Colonic mucosa (tissue), 4 donors: ENCODE measurements at places on chromosomes 7 and 10.
A peak's percentile ranks its signal among the peaks of the same experiment; 100 is the strongest.

DNA sequence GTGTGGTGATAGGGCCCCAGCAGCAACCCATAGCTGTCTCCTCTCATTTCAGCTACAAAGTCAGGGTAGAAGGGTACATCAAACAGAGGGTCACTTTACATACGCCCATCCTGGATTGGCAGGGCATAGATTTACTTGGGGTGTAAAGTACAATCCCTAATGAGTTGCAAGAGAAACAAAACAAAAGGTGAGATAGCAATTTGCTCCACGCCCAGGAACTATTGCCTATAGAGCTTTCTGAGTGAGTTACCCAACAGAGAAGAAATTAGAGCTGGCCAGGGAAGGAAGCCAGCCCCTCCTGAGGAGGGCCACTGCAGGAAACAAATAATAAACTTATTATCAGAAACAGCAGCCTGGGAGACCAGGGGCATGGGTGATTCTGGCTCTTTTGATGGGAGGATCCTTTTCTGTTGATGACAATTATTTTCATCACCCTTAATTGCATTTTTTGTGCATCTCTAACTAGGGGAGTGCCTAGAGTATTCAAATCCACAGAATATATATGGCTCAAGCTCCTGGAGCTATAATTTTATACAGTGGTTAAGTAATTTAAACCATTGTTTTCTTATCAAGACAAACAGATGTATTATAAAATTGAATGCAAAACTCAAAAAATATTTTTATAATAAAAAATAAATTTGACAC lies 47.4 kb downstream of the SLC26A5 start:
- DNase-seq, result no peak
- no peaks in the 10 kb centered on the region for H3K4me1 ChIP-seq
- no peak overlapping the region for H3K4me3 ChIP-seq
- no peaks in the 10 kb centered on the region for H3K27me3 ChIP-seq

- H3K27ac ChIP-seq, result no peak overlapping the region
- H3K36me3 ChIP-seq, result no peaks in the 10 kb centered on the region
- no peaks in the 10 kb centered on the region for H3K27me3 ChIP-seq
These were observed 304.8 kb downstream of the GFRA1 start for GRCh38 chr10:115968236-115968635.

GRCh38 chr7:2938514-2939192 lies 94.5 kb upstream of the GNA12 start:
- no peaks in the 10 kb centered on the region for H3K27me3 ChIP-seq
- no peak overlapping the region for H3K27ac ChIP-seq
- no peak for DNase-seq
- no peak overlapping the region for H3K4me3 ChIP-seq
- H3K4me1 ChIP-seq, result no peaks in the 10 kb centered on the region

- DNase-seq, result no peak
- no peaks in the 10 kb centered on the region for H3K27me3 ChIP-seq
- H3K36me3 ChIP-seq, result no peaks in the 10 kb centered on the region
- no peak overlapping the region for H3K27ac ChIP-seq
These were observed 221.6 kb downstream of the RNLS start for GRCh38 chr10:88361494-88361893.

DNA sequence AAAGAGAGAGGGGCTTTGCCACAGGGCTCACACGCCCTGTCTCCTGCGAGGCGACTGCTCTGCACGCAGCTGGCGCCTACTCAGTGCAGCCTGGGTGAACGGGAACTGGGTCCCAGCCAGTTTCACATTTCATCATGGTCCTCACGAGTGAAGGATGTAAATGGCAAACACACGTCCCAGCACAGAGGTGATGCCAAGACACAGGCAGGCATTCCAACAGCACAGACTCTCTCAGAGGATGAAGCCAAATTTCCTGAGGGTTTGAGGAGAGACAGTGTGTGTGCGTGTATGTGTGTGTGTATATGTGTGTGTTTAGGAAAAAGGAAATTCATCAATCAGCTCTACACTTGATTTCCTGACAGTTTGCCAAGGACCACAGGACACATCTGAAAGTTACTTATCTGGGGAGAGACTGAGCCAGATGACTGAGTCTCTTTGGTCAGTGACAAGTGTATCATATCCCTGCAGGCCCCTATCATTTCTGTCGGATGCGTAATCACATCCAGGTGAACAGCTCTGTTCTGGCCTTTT lies 53.9 kb downstream of the CHST15 start:
- H3K4me1 ChIP-seq, result no peaks in the 10 kb centered on the region
- H3K36me3 ChIP-seq, result no peaks in the 10 kb centered on the region
- no peaks in the 10 kb centered on the region for H3K27me3 ChIP-seq
- no peak overlapping the region for H3K27ac ChIP-seq
- DNase-seq, result no peak

- H3K36me3 ChIP-seq, result no peaks in the 10 kb centered on the region
- H3K4me3 ChIP-seq, result no peak overlapping the region
- H3K27me3 ChIP-seq, result no peaks in the 10 kb centered on the region
- no peak overlapping the region for H3K27ac ChIP-seq
- DNase-seq, result no peak
These were observed 194.1 kb downstream of the FANK1 start for GRCh38 chr10:126090443-126090842.

DNA sequence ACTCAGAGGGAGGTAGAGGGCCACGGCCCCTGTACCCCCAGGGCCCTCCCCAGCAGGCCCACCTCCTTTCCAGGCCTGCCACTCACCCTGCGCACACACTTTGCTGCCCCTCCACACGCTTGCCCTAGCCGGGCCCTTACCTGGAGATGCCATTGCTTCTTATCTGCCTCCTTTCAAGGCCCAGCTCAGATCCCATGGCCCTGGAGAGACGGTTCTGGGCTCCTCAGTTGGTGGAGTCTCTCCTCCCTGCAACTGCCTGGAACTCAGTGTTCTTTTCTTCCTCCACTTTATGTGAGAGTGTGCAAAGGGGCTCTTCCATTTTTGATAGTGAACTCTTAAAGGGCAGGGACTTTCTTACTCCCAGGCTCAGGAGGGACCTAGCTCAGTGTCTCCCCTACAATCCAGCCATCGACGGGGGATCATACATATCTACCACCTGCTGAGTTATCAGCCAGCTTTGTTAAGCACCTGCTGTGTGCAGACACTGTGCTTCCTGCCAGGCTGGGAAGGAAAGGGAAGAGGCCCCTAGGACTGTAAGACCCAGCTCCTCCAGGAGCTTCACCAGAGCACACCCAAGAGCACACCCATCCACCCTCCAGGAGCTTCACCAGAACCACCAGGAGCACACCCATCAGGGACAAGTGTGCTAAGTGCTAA lies 89.3 kb upstream of the MACROH2A2 start:
- peak; percentile 10 for DNase-seq
- no peaks in the 10 kb centered on the region for H3K36me3 ChIP-seq
- no peak overlapping the region for H3K27ac ChIP-seq

DNA sequence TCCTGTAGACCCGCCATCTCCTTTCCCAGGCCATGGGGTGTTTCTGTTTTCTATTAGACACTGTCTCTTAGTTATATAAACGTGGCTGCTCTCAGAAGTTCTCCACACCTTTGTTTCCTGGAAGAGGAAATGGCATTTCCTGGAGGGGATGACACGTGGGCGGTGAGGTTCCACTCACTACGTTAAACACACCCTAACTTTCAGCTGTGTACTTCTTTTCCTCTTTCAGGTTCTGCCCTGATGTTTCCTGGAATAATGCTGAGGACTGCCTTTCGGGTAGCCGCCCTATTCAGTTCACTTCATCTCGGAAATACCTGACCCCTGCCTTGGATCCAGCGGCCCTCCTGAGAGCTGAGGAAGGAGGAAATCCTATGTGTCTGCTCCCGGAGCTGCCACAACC lies 3.4 kb upstream of the PRKCQ start:
- no peak for DNase-seq
- no peak overlapping the region for H3K4me3 ChIP-seq
- no peak overlapping the region for H3K27ac ChIP-seq
- H3K36me3 ChIP-seq, result no peaks in the 10 kb centered on the region
- H3K27me3 ChIP-seq, result no peaks in the 10 kb centered on the region
- no peaks in the 10 kb centered on the region for H3K4me1 ChIP-seq

DNA sequence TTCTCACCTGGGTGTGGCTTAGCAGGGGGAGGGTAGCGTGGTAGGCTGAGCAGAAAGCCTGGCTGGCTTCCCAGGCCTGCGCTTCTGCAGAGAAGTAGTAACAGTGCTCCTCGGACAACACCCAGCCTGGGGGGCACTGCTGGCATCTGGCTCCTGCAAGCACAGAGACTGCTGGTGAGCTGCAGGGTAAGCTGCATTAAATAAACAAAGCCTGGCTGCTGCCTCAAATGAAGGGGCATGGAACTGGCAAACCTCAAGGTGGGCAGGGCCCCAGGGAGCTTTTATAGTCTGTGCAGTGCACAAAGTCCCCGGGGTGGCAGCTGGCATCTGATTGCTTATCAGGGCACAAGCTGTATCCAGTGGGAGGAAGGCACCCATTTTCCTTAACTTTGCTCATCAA lies 3.9 kb downstream of the KLRG2 start:
- H3K4me1 ChIP-seq, result peaks cover 6% of the 10 kb centered on the region
- peak; percentile 66 for DNase-seq
- peaks cover 24% of the 10 kb centered on the region for H3K27me3 ChIP-seq
- no peak overlapping the region for H3K4me3 ChIP-seq

GRCh38 chr7:22447008-22447407 lies 53.0 kb downstream of the STEAP1B start:
- H3K4me3 ChIP-seq, result no peak overlapping the region
- H3K4me1 ChIP-seq, result peaks cover 15% of the 10 kb centered on the region
- H3K36me3 ChIP-seq, result no peaks in the 10 kb centered on the region
- no peak overlapping the region for H3K27ac ChIP-seq
- no peaks in the 10 kb centered on the region for H3K27me3 ChIP-seq

- DNase-seq, result no peak
- no peaks in the 10 kb centered on the region for H3K27me3 ChIP-seq
- H3K27ac ChIP-seq, result no peak overlapping the region
- H3K36me3 ChIP-seq, result no peaks in the 10 kb centered on the region
These were observed 171.8 kb downstream of the MLLT10 start for GRCh38 chr10:21705828-21706176.

GRCh38 chr7:66930341-66930740 lies 9.3 kb downstream of the TMEM248 start:
- H3K27me3 ChIP-seq, result no peaks in the 10 kb centered on the region
- no peak overlapping the region for H3K27ac ChIP-seq
- no peaks in the 10 kb centered on the region for H3K36me3 ChIP-seq
- H3K4me3 ChIP-seq, result no peak overlapping the region
- no peak for DNase-seq

- no peaks in the 10 kb centered on the region for H3K36me3 ChIP-seq
- H3K4me3 ChIP-seq, result no peak overlapping the region
- H3K4me1 ChIP-seq, result no peaks in the 10 kb centered on the region
- no peak for DNase-seq
These were observed 574.6 kb upstream of the GALNT17 start for GRCh38 chr7:70557338-70557737.

DNA sequence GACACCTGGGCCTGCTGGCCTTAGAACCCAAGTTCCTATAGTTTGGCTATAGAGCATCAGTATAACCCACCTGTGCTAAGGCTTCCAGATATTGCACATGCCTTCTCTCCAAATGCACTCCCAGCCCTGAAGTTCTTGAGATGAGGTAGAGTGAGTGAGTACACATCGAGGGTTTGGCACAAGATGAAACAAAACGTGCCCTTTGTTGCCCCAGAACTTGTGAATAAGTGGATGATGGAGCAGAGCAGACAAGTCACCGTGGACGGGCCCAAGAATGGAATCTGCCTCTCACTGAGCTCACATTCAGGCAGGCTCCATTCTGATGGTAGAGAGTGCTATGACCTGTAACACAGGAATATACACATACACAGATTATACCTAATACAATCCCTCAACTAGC lies 73.0 kb upstream of the STK17A start:
- H3K4me3 ChIP-seq, result no peak overlapping the region
- DNase-seq, result no peak
- no peaks in the 10 kb centered on the region for H3K4me1 ChIP-seq
- no peaks in the 10 kb centered on the region for H3K36me3 ChIP-seq
- H3K27me3 ChIP-seq, result no peaks in the 10 kb centered on the region
- no peak overlapping the region for H3K27ac ChIP-seq

DNA sequence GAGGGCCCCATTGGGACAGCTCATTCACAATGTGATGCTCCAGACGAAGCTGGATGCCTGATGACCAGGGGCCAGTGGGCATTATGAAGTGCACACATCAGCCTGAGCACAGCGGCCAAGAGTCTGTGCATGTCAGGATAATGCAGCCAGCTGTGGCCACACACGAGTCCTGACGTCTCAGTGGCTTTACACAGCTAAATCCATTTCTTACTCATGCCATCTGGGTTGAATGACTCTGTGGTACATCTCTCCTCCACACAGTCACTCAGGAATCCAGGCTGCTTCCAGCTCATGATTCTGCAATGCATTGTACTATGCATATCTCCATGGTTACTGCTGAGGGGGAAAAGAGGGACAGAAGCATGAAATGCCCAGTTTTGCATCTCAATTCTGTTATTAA lies 123.6 kb downstream of the PRLHR start:
- no peak for DNase-seq
- H3K4me3 ChIP-seq, result no peak overlapping the region
- H3K27me3 ChIP-seq, result no peaks in the 10 kb centered on the region
- no peaks in the 10 kb centered on the region for H3K4me1 ChIP-seq
- H3K27ac ChIP-seq, result no peak overlapping the region

GRCh38 chr7:149409895-149410294 lies 51.0 kb downstream of the ZNF777 start:
- H3K4me1 ChIP-seq, result no peaks in the 10 kb centered on the region
- no peak overlapping the region for H3K4me3 ChIP-seq
- no peaks in the 10 kb centered on the region for H3K27me3 ChIP-seq
- H3K27ac ChIP-seq, result no peak overlapping the region

DNA sequence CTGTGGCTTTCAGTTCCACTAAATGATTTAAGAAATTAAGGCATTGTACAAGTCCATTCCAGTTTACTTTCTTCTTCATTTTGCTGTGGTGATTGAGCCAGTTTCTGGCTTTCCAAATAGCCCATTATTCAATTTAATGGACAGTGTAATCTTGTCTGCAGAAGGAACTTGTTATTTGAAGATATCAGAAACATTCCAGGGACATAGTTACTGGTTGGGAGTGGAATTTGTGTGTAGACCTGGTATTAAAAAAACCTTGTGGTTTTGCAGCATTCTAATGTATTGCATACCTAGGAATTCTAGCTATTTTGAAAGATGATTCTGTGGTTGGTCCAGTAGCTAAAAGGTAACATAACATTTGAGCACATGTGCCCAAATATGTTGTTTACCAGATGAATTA lies 72.2 kb downstream of the MCU start:
- H3K4me3 ChIP-seq, result no peak overlapping the region
- H3K4me1 ChIP-seq, result no peaks in the 10 kb centered on the region
- no peaks in the 10 kb centered on the region for H3K27me3 ChIP-seq
- no peak for DNase-seq
- H3K27ac ChIP-seq, result no peak overlapping the region
- no peaks in the 10 kb centered on the region for H3K36me3 ChIP-seq

DNA sequence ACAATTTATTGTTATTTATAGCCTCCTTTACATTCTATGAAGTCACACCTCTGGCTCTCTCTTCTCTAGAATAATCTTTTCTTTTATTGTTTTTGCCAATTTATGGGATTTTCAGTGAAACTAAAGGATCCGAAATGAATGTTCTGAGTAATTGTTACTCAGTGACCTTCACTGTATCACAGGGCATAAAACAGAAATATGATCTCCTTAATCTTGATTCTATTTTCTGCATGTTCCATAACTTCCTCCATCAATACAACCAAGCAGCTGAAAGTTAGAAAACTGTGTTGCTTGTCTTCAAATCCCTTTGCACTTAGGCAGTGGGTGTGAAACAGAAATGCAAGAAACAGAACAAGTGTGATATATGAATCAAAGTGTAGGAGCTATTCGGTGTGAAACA lies 57.4 kb upstream of the FERD3L start:
- no peak overlapping the region for H3K27ac ChIP-seq
- no peaks in the 10 kb centered on the region for H3K4me1 ChIP-seq
- H3K27me3 ChIP-seq, result no peaks in the 10 kb centered on the region
- H3K36me3 ChIP-seq, result no peaks in the 10 kb centered on the region
- no peak overlapping the region for H3K4me3 ChIP-seq
